ENCODE measurements at places on chromosomes 1 and 21.

DNA sequence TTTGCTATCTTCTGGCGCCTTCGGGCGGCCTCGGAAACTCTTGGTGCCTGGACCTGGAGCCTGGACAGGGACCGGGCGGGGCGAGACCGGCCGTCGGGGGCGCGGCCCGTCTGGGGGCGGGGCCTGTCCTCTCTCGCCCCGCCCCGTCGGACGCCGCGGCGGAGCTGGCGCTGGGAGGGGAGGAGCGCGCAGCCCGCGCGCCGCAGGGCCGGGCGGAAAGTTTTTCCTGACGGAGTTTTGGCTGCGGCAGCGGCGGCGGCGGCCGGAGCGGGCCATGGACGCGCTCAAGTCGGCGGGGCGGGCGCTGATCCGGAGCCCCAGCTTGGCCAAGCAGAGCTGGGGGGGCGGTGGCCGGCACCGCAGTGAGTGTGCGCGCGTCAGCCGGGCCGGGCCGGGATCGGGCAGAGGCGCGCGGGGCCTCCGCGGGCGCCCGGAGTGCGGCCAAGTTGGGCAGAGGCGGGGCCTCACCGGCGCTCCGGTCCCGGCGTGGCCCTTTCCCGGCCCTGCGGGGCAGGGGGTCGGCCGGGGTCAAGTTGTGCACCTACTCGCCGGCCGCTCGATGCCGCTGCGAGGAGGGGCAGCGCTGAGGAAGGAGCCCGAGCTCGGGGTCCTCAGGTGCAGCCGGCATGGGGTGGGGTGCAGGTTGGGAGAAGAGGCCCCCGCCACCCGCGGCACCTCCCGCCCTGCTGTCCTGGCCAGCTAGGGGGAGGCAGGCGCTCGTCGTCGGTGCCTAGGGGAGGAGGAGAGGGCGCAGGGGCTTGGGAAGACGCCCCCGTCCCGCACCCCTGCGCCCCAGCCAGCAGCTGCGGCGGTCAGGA is at the start of gene LDLRAP1:
TSS of gene LDLRAP1 (plus strand) at position 182 of the 818 bp plus-strand sequence. CDS start at position 275, 93 bp downstream.
- DNase-seq: peak; percentile 22

DNA sequence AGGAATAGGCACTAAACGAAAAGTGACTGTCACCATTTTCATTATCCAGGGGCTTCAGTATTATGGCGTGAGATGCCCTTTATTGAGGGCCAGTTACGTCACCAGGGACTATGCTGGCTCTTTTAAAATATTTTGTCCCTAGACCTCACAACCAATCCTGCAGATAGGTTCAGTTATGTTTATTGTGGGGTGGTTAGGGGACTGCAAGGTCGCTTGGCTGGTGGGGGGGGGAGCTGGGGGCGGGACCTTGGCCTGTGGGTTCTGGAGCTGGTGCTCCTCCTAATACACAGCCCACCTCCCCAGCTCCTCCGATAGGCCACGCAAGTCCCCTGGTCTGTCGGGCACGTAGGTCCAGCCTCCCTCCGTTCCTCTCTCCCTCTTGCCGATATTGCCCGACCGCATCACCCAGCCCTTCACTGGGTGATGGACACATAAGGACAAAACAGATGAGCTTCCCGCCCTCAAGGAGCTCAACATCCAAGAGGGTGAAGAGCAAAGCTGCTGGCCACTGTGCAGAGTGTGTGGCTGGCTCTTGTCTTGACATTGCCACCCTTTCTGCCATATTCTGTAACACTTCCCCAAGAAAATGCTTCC is 271.8 kb downstream of the MATN1 start:
- no peak for DNase-seq

GRCh38 chr1:1144122-1144842 is 28.4 kb upstream of the C1orf159 start:
- DNase-seq: peak; percentile 83

- no peak for DNase-seq
Observed at GRCh38 chr1:201358596-201358995, 18.9 kb downstream of the TNNT2 start.

- DNase-seq: no peak
Observed at GRCh38 chr1:244074559-244075171, 23.6 kb downstream of the ZBTB18 start.

- peak; percentile 14 for DNase-seq
Observed at GRCh38 chr1:41232305-41232704, 9.8 kb downstream of the SCMH1 start.

DNA sequence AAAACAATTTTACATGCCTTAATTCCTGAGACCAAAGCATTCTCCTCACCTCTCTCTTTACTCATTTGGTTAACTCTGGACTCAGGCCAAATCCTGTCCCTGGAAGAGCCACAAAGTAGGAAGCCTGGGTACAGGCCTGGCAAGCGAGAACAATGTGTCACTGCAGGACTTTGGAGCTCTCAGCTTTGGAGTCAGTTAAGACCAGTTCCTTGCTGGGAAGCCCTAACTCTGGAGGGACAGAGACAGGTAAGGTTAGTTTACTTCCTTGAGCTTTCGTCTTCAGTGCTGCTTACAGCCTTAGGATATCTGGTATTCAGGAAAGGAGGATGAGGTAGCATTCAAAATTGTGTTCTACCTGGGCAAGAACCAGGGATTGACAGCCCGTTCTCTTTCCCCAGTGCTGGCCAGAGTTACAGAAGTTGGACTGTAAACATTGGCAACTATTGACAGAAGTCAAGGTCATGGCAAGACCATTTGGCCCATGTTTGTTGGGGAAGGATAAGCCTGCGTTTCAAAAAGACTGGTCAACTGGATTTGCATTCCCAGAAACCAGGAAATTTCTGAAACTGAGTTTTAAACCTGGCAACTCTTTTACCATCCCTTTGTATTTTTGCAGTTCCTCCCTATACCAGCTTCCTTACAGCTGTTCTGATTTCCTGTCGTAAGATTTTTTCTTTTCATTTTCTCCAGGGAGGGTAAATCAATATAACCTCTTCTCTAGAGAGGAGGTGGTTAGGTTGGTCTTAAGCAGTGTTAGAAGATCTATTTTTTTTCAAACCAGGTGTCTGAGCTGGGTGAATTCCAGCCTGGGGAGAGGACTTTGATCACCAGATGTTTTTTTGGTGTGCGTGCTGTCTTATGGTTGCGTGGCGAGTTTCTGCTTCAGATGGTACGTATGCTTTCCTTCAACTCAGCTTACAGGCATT is at the start of gene C4BPB:
TSS of gene C4BPB (plus strand) at position 160 of the 926 bp plus-strand sequence. CDS start at position 832, 672 bp downstream.
- no peak for DNase-seq

DNA sequence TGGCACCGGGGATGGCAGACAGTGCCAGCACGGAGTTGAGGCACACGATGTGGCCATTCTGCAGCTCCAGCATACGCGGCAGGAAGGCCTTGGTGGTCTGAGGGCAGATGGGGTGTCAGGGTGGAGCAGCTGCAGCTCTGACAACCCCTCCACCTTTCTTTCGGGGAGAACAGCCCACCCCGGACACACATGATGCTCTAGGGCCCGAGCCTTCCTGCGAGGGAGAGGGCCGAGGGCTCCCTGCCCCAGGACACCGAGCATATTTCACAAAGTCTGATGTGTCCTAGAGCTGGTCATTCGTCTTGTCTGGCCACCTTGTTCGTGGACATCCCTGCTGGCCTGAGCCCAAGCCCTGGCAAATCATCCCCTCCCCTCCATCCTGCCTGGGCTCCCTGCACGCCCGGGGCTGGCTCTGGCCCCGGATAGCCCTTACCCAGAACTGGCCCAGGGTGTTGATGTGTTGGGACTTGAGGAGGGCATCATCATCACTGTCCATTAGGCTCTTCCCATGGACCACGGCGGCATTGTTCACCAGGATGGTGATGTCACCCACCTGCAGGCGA is 39.1 kb downstream of the DHRS3 start:
- DNase-seq: no peak

- no peak for DNase-seq
Observed at GRCh38 chr1:161330346-161330745, 16.2 kb downstream of the SDHC start.

- DNase-seq: no peak
Observed at GRCh38 chr1:202107321-202107761, 15.4 kb upstream of the GPR37L1 start.

DNA sequence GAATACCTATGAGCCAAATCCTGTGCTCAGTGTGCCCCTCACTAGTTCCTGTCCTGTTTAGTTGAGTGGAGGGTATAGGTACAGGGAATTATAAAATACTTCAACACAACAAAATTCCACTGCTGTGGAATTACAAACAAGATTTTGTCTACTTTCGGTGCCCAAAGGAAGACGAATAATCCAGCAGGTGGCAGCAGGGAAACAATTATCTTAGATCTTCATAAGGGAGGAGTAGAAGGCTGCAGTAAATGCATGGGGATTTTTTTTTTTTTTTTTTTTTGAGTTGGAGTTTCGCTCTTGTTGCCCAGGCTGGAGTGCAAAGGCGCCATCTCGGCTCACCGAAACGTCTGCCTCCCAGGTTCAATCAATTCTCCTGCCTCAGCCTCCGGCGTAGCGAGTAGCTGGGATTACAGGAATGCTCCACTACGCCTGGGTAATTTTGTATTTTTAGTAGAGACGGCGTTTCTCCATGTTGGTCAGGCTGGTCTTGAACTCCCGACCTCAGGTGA is 2.0 kb upstream of the PIP5K1A start:
- peak; percentile 67 for DNase-seq

- DNase-seq: no peak
Observed at GRCh38 chr1:205805082-205805711, 7.8 kb downstream of the SLC41A1 start.

DNA sequence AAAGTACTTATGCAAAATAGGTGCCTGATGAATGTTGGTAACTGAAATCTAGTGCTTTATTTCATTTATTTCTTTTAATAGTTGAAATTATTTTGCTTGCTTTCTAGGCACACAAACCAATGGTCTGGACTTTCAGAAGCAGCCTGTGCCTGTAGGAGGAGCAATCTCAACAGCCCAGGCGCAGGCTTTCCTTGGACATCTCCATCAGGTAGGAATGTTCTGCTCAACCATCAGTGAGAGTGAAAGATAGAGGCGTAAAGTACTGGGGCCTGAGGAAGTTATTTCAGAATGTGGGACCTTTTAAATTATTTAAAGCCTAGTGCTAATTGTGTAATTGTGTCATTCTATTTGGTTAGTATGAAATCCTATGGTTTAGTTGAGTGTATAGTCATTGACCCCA is 144.7 kb downstream of the POU2F1 start:
- DNase-seq: no peak

DNA sequence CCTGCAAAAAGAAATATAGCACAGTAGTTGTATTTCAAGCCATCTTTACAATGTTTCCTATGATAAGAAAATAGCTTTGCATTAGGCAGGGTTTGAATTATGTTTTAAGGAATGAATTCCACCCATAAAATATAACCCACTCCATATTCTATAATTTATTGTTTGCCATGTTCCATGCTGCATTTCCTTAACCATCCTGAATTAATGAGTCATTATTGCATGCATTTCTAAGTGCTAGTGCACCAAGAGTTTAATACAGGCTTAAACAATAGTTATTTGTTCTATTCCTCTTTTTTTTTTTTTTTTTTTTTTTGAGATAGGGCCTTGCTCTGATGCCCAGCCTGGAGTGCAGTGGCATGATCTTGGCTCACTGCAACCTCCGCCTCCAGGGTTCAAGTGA is 45.2 kb downstream of the MIGA1 start:
- DNase-seq: no peak

GRCh38 chr1:40094466-40095110 is 2.5 kb downstream of the PPT1 start:
- no peak for DNase-seq

- DNase-seq: peak; percentile 15
Observed at GRCh38 chr1:213070406-213070805, 19.4 kb downstream of the RPS6KC1 start.

DNA sequence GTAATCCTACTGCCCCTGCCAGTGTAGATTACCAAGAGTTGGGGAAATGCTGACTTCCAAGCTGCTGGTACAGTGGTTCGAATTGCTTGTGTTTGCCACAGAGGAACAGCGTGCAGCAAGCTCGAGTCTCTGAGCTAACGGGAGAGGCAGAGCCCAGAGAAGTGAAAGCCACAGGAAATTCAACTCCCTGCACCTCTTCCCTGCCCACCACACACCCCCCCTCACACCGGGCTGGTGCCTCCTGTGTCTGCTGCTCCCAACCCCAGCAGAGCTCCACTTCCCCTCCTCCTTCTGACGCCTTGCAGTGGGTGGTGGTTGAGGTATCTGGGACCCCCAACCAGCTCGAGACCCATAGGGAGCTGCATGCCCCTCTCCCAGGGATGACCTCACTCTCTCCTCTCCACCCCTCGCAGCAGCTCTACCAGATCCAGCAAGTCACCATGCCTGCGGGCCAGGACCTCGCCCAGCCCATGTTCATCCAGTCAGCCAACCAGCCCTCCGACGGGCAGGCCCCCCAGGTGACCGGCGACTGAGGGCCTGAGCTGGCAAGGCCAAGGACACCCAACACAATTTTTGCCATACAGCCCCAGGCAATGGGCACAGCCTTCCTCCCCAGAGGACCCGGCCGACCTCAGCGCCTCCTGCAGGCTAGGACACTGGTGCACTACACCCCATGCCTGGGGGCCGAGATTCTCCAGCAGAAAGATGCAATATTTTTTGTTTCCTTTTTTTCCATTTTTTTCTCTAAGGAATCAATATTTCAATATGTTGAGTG is 13.1 kb upstream of the KCNQ4 start:
- DNase-seq: no peak

DNA sequence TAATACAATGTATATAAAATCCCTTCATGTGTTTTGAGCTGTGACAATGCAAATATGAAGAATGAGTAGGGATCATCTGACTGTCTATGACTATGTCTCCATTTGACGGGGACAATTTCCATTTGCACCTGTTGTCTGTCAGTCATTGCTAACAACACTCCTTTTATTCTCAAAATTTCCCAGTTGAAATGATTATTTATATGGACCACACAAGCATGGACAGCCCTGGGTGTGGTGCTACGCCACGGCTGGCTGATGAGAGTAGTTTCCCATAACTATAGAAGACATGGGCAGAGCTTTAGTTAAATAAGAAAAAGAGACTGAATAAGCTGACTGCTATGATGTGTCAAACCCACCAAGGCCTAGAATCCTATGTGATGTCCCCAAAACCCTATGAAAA is 135.8 kb downstream of the MAP3K21 start:
- DNase-seq: no peak

DNA sequence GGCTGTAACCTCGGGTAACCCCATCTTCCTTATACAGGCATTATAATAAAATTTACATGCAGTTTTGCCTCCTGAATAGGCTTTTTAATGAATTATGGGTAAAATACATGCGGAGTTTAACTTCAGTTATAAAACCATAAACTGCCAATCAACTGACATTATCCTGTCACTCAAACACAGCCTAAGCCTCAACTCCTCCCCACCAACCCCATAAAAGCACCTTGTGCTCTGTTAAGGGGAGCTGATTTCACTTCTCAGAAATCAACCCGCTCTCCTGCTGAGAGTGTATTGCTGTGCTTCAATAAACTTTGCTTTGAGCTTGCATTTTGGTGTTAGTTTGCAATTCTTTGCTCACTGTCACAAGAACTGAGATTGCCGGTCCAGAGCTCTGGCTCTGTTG is 1812.2 kb downstream of the BRINP3 start:
- no peak for DNase-seq

GRCh38 chr1:165842671-165843129 is 15.3 kb downstream of the UCK2 start:
- peak; percentile 13 for DNase-seq

- no peak for DNase-seq
Observed at GRCh38 chr1:53578358-53578757, 119.2 kb downstream of the DMRTB1 start.

DNA sequence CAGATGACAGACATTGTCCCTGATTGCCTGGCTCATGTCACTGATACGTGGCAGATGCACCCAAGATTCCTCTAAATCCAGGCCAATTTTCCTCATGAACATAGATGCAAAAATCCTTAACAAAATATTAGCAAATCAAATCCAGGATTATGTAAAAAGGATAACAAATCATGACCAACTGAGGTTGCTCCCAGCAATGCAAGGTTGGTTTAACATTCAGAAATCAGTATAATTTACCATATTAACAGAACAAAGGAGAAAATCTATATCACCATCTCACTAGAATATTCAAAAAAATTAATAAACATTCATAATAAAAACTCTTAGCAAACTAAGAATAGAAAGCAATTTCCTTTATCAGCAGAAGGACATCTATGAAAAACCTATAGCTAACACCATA is 39.7 kb downstream of the FAF1 start:
- no peak for DNase-seq
